Epithelial cell of proximal tubule (primary cell): ENCODE measurements at places on chromosomes 6 and 20. TPM values are rescaled to one million over a fixed set of nuclear protein-coding genes. Genes with fewer than 3 reads are reported as not detected.

Gene DAAM2
- total RNA-seq: 0.35 and 0.87 TPM in 2 replicates

Gene ADTRP
- 0.12 and 0.58 TPM in 2 replicates for total RNA-seq

Gene PRICKLE4
- total RNA-seq: 2.2 TPM in 1 of 2 replicates, not detected in the other

Gene GGTLC1
- total RNA-seq: not detected in 2 replicates

Gene OR2B6
- total RNA-seq: not detected in 2 replicates

Gene FOXQ1
- total RNA-seq: 2.0 and 2.1 TPM in 2 replicates

Gene SNAP25
- 0.22 and 1.4 TPM in 2 replicates for total RNA-seq

Gene SPATS1
- not detected in 2 replicates for total RNA-seq

Gene CFB
- 0.81 and 2.2 TPM in 2 replicates for total RNA-seq

Gene RNGTT
- 15.8 and 17.6 TPM in 2 replicates for total RNA-seq

Gene LHFPL5
- 0.12 TPM in 1 of 2 replicates, not detected in the other for total RNA-seq

Gene LPA
- total RNA-seq: not detected in 2 replicates

Gene MCHR2
- not detected in 2 replicates for total RNA-seq

Gene FOXC1
- total RNA-seq: 18.6 and 27.7 TPM in 2 replicates

Gene ARMH2
- total RNA-seq: not detected in 2 replicates

Gene MRAP2
- total RNA-seq: 0.17 TPM in 1 of 2 replicates, not detected in the other

Gene CYP24A1
- total RNA-seq: 0.80 and 1.5 TPM in 2 replicates

Gene CNR1
- 1.8 and 4.2 TPM in 2 replicates for total RNA-seq

Gene NT5E
- 145 and 216 TPM in 2 replicates for total RNA-seq

Gene TRIM26
- total RNA-seq: 14.7 and 35.1 TPM in 2 replicates

Gene MAFB
- 0.12 TPM in 1 of 2 replicates, not detected in the other for total RNA-seq

Gene PRRT1
- total RNA-seq: not detected in 2 replicates

Gene ZC2HC1B
- total RNA-seq: not detected in 2 replicates

Gene IRAK1BP1
- 2.8 and 3.6 TPM in 2 replicates for total RNA-seq

Gene ANKRD66
- total RNA-seq: not detected in 2 replicates

Gene HTR1E
- not detected in 2 replicates for total RNA-seq

Gene PRL
- total RNA-seq: not detected in 2 replicates
